Thyroid gland (tissue), 4 donors: ENCODE measurements at places on chromosomes 6 and 20.

DNA sequence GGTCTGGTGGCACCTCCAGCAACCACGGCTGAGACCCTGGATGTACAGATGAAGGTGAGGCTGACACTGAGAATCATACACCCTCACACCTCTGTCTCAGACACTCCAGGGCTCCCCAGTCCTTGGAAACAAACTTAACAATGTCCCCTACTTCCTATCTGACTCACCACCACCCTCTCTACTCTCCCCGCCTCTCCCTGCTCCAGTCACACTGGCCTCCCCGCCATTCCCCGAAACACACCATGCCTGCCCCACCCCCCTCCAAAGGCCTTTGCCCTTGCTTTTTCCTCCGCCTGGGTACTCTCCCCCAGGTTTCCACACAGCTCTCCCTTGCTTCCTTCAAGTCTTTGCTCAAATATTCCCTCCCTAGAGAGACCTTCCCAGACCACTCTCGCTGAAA, 16.3 kb downstream of the BPI start:
- DNase-seq = no peak

DNA sequence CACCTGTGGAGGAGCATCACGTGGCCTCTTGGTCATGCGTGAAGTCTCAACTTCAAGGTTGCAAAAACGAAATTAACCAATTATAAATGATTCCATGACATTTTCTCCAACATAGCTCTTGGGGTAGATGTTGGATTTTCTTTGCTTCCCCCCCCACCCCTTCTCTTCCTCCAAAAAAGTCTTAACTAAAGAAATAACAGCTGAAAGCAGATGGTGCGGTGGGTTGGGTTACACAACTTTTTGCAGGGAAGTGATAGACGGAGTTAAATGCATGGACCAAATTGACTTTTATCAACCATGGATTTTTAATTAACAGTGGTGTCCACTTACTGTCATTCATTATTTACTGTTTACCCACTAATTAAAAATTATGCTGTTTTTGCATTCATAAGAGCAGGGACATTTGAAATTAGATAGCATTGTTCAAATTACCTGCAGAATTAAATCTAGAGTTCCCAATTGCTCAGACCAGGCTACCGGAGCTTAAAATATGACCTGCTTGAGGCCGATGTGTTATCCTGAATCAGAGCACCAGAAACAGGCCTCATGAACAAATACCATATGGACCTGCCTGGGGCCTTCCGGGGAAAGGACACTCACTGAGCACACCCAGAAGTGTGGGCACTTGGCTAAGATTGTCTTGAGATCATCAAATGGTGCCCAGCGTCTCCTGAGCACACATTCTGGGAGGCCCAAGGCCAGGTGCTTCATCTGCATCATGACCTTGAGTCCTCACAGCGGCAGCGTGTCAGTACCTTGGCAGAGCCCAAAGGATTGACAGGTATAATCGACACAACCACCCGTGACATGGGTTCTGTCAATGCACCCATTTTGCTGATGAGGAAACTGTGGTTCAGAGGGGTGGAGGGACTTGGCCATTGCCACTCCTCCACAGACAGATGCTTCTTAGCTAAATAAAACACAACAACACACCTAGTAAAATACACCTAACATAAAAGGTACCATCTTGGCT, 41.5 kb downstream of the APCDD1L start:
- DNase-seq = peak; percentile 23

GRCh38 chr6:117167520-117168271, 97.7 kb upstream of the VGLL2 start:
- DNase-seq = peak; percentile 26

GRCh38 chr6:134464690-134465411, 146.9 kb upstream of the SGK1 start:
- no peak for DNase-seq

- no peak for DNase-seq
Measured at GRCh38 chr6:73702444-73702843, 6.4 kb downstream of the CD109 start.

DNA sequence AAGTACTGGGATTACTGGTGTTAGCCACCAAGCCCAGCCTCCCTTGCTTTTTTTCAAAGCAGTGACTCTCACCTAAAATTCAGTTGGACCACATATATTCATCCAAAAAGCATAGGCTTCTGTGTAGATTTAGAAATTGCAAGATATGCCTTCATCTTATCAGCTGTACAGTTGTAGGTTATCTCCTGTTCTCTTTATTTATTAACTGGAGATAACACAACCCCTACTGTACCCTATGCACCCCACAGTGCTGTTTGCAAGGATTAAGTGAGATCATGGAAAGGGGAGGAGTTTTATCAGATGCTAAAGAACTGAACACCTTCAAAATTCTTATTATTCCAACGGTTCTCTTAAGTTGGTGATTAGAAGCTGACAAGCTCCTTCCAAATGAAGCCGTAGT, 164.4 kb upstream of the JARID2 start:
- no peak for DNase-seq

DNA sequence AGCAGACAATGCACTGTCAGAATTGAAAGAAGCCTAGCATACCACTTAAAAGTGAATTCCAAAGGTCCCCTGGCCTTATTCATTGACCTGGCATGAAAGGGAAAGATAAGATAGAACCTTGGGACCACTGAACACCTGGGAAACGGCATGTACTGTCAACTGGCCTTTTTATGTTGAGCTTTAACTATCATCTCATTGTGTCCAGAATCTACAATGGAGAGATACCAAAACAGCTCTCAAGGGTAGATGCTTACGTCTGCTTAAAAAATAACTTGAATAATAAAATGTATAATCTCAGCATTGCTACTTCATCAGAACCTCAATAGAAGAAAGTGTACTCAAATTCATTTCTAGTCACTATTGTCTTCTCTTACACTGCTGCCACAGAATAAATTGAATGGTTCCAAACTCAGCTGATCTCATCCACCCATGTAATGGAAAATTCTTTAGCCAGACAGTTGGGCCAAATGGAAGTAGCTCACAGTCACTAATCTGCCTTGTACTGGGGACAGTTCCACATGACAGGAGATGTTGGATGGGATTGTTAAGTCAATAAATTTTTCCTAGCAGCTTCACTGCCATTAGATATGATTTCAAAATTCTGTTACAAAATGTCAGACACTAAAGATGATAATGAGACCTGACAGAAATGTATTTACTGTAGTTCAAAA, 93.8 kb downstream of the MLIP start:
- no peak for DNase-seq

DNA sequence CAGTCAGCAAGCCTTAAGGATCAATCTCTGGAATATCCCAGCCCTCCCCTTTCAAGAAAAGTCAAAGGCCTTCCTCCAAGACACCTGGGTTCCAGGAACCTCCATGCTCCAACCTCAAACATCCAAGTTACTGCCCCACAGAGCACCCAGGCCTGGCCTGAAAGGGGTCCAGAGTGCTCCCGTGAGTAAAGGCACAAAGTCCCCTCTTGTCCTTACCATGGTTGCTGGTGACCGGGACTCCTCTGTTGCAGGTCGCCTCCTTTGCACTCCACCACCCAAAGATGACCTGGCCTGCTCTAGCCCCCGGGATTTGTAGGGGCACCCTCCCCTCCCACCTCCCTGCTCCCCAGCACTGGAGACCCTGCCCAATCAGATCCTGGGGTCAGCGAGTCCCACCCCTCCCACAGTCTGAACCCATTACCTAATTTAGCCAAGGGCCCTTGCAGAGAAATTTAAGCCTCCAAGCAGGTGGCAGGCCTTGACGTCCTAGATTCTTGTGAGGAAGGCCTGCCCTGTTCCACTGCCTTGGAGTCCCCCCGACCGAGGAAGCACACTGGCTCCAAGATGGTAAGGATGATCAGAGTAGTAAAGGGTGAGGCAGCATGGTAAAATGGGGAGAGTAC, at the start of gene TNNC2:
TNNC2 (minus strand) TSS at position 283 of the 623 bp plus-strand sequence; CDS start at position 219, 64 bp downstream.
- no peak for DNase-seq

DNA sequence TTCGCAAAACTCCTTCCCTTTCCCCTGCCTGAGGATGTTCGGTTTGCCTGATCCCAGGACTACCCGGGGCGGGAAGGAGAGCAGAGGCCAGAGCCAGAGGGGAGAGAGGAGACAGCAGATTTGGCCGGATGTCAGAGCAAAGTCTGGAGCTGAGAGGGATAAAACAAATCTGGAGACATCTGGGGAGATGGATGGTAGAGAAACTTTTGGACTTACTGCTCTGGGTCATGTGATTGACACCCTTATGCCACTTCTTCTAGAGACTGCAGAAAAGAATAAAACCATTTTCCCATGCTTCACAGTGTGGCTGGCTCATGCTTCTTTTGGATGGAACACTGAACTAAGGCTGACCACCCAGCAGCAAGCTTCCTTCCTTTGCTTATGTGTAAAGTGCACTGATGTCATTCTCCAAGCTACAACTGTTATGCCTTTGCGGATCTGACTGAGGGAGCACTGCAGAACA, 174.7 kb downstream of the FOXC1 start:
- no peak for DNase-seq

DNA sequence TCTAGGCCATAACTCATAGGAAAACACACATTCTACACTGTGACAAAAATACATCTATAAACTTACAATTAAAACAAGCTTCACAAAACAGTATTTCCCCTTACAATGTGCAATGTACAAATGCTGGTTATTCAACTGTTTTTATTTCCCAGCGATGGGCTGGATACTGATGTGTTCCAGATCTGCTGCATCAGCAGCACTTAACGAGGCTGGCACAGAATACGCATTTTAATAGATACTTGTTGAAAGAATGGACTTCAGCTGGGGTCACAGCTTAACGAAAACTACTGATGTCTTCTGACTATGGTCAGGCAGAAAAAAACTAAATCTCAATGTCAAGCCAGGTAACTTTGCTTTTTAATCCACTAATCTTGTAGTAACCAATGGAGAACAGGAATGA, 70.9 kb downstream of the B4GALT5 start:
- DNase-seq = no peak

GRCh38 chr6:38631186-38631783, 8.4 kb downstream of the BTBD9 start:
- no peak for DNase-seq

- DNase-seq = no peak
Measured at GRCh38 chr6:135955099-135955498, 103.6 kb downstream of the PDE7B start.

- DNase-seq = no peak
Measured at GRCh38 chr20:45016089-45016671, 49.9 kb downstream of the STK4 start.

- DNase-seq = no peak
Measured at GRCh38 chr6:46035242-46035641, 19.6 kb upstream of the CLIC5 start.

GRCh38 chr6:10867952-10868351, 13.9 kb downstream of the GCM2 start:
- DNase-seq = no peak

- DNase-seq = no peak
Measured at GRCh38 chr6:146968041-146968760, 236.0 kb upstream of the STXBP5 start.

GRCh38 chr6:144339859-144340452, 54.8 kb downstream of the UTRN start:
- DNase-seq = no peak

DNA sequence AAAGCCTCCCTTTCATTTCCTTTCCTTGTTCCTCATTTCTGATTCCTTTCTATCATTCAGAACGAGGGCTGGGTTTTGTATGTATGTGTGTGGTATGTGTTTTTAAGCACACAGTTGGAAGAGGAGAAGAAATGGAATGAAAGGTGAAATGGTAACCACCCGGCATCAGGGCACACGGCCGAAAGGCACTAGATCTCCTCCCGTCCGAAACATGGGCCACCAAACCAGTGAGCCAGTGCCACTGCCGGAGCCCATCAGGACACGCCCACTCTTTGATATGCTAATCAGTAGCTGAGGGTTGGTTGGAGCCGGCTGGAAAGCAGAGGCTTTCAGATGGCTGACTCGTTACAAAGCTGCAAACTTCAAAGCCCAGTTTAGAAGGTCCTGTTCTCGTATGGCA, 228.6 kb upstream of the JARID2 start:
- no peak for DNase-seq

DNA sequence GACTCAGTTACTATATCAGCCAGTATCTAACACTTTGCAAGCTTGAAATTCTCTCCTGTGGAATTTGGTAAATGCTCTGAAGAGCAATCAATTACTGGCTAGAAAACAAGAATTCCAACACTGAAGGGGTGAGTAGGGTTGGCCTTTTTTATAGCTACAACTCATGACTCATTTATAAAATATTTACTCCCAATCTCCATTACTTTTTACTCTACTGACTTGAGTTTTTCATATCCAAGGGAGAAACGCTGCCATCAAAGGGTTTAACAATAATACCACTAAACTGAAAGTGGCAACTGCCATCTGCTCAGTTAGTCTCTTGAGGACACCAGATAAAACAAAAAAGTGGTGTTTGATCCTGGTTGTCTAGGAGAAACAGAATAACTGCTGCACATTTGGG, 203.1 kb downstream of the UBE3D start:
- no peak for DNase-seq

GRCh38 chr20:34389954-34390555, 27.0 kb downstream of the ITCH start:
- no peak for DNase-seq

- peak; percentile 39 for DNase-seq
Measured at GRCh38 chr6:139597771-139598755, 223.6 kb upstream of the CITED2 start.

DNA sequence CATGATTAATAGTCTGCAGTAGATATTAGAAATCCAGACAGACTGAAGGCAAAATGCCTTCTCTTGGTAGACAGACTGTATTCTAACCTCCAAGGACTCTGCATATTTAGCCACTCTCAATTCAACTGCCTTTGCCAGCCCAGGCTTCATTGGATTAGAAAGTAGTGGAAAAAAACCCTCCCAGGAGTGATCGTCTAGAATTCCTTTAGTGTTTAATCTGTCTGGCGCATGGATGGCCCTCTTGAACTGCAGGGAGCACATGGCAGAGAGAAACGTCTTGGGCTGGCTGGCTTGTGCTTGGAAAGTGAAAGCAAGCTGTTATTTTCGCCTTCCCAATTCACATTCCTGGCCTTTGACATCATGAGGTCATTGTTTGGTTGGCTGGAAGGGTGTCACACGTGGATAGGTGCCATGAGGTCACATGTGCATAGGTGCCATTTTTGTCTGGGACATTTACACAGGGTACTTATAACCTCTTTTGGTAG, 30.9 kb upstream of the NEDD9 start:
- DNase-seq = peak; percentile 89
